ENCODE measurements at places on chromosomes 6 and 20.

DNA sequence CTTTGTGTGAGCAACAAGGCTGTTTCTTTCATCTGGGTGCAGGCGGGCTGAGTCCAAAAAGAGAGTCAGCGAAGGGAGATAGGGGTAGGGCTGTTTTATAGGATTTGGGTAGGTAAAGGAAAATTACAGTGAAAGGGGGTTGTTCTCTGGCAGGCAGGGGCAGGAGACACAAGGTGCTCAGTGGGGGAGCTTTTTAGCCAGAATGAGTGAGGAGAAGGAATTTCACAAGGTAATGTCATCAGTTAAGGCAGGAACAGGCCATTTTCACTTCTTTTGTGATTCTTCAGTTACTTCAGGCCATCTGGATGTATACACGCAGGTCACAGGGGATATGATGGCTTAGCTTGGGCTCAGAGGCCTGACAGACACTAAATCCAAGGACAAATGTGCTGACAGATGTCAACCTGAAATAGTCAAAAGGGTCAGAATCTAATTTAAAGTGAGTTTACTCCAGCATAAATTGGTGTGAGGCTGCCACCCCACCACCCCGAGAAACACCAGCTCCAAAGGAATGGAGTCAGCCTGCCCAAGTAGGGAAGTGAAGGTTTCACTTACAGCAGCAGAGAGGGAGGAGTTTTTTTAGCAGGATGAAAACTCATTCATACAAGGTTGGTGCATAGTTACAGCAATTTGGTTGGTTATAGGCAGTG is 560.0 kb upstream of the CDH4 start:
- H3K36me3 ChIP-seq = no peaks in the 10 kb centered on the region
- H3K4me1 ChIP-seq = no peaks in the 10 kb centered on the region

DNA sequence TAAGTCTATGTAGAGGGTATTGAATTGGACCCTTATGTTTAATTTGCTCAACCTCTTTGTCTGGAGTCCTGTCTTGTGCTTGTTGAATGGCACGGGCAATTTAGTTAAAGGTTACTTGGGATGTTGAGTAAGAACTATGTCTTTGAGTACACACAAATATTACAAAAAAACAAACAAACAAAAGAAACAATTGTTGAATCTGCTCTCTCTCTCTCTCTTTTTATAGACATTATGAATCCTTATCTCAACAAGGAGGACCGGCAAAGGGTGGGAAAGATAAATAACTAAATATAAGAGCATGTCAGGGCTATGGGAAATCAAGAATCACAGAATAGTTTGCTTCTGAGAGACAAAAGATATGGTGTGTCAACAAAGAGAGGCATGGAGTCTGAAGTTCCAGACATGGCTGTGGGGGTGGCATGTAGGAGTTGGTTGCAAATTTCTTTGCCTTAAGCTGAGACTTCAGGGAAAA is 608.6 kb downstream of the UTRN start:
- no peak for DNase-seq
- no peak overlapping the region for H3K27ac ChIP-seq
- no peaks in the 10 kb centered on the region for H3K4me1 ChIP-seq
- no peaks in the 10 kb centered on the region for H3K36me3 ChIP-seq
- no peaks in the 10 kb centered on the region for H3K27me3 ChIP-seq

DNA sequence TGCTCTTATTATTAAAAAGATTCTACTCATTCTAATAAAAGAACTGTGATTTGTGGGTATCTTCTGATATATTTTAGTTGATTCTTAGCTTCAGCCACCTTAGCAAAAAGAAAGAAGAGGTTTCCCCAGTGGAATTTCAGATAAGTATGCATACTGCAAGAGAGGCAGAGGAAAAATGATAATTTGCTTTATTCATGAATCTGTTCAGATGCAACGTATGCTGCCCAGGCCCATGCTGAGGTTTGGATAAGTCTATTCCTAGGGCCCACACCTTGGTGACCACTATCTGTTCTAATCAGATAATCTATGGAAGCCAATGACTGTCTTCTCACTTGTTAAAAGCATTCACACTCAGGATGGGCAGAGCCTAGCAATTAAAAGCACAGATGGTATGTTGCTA is 194.0 kb downstream of the HIVEP2 start:
- DNase-seq = no peak
- H3K4me3 ChIP-seq = no peak overlapping the region
- no peak overlapping the region for H3K27ac ChIP-seq
- H3K36me3 ChIP-seq = no peaks in the 10 kb centered on the region
- H3K27me3 ChIP-seq = no peaks in the 10 kb centered on the region

GRCh38 chr6:160851031-160851430 is 140.5 kb upstream of the MAP3K4 start:
- no peak overlapping the region for H3K4me3 ChIP-seq
- no peak for DNase-seq
- no peaks in the 10 kb centered on the region for H3K27me3 ChIP-seq
- H3K4me1 ChIP-seq = no peaks in the 10 kb centered on the region

DNA sequence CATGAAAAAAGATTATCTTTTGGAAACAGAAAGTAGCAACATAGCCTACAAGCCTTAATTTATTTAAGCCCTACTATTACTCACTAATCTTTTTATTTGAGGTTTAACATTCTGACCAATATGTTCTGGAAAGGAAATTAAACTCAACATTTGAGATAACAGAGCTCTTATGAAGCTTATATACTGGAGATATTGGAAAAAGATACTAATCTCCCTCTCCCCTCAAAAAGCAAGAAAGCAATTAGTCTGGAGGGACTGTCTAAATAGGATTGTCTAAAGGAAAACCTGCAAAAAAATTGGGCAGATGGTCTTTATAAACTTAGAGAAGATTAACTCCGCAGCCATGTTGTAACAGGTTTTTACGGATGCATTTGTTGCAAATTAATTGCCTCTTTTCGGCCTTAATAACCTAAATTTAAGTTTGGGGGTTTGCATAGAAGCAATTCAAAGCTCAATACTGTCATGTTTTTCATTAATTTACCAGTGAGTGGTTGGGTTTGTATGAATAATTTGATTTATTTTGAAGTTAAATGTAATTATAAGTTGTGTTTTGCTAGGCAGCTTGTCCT is 79.1 kb downstream of the SHLD1 start:
- H3K27ac ChIP-seq = no peak overlapping the region
- no peaks in the 10 kb centered on the region for H3K27me3 ChIP-seq
- DNase-seq = no peak
- no peaks in the 10 kb centered on the region for H3K4me1 ChIP-seq
- H3K4me3 ChIP-seq = no peak overlapping the region

GRCh38 chr6:136108361-136108945 is 141.7 kb downstream of the MTFR2 start:
- H3K27ac ChIP-seq = no peak overlapping the region
- H3K4me1 ChIP-seq = no peaks in the 10 kb centered on the region
- H3K4me3 ChIP-seq = no peak overlapping the region
- H3K27me3 ChIP-seq = 0 out of 2 replicates have a peak, but pooled peaks cover 4% of the 10 kb centered on the region
- DNase-seq = no peak

- H3K36me3 ChIP-seq = no peaks in the 10 kb centered on the region
- no peaks in the 10 kb centered on the region for H3K4me1 ChIP-seq
- no peaks in the 10 kb centered on the region for H3K27me3 ChIP-seq
- H3K27ac ChIP-seq = no peak overlapping the region
These were observed 21.9 kb upstream of the SCUBE3 start for GRCh38 chr6:35191889-35192288.

DNA sequence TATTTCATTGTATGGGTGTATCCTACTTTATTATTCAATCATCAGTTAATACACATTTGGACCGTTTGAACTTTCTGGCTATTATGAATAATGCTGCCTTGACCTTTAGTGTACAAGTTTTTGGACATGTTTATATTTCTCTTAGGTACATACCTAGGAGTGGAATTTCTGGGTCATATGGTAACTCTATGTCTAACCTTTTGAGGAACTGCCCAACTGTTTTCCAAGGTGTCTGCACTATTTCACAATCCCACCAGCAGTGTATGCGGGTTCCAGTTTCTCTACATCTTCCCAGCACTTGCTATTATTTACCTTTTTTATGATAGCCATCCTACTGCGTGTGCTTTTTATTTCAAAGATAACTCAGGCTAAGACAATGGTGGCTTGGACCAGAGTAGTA is 14.3 kb upstream of the SLC13A3 start:
- no peaks in the 10 kb centered on the region for H3K36me3 ChIP-seq
- DNase-seq = no peak
- no peak overlapping the region for H3K4me3 ChIP-seq
- no peaks in the 10 kb centered on the region for H3K4me1 ChIP-seq
- no peaks in the 10 kb centered on the region for H3K27me3 ChIP-seq

GRCh38 chr6:145278163-145278807 is 457.0 kb downstream of the EPM2A start:
- no peak overlapping the region for H3K27ac ChIP-seq
- DNase-seq = no peak
- no peak overlapping the region for H3K4me3 ChIP-seq
- no peaks in the 10 kb centered on the region for H3K27me3 ChIP-seq
- H3K4me1 ChIP-seq = no peaks in the 10 kb centered on the region

GRCh38 chr6:163721922-163722692 is 307.6 kb downstream of the QKI start:
- no peaks in the 10 kb centered on the region for H3K27me3 ChIP-seq
- H3K36me3 ChIP-seq = no peaks in the 10 kb centered on the region
- no peak overlapping the region for H3K4me3 ChIP-seq
- peaks cover 8% of the 10 kb centered on the region for H3K4me1 ChIP-seq
- no peak overlapping the region for H3K27ac ChIP-seq

DNA sequence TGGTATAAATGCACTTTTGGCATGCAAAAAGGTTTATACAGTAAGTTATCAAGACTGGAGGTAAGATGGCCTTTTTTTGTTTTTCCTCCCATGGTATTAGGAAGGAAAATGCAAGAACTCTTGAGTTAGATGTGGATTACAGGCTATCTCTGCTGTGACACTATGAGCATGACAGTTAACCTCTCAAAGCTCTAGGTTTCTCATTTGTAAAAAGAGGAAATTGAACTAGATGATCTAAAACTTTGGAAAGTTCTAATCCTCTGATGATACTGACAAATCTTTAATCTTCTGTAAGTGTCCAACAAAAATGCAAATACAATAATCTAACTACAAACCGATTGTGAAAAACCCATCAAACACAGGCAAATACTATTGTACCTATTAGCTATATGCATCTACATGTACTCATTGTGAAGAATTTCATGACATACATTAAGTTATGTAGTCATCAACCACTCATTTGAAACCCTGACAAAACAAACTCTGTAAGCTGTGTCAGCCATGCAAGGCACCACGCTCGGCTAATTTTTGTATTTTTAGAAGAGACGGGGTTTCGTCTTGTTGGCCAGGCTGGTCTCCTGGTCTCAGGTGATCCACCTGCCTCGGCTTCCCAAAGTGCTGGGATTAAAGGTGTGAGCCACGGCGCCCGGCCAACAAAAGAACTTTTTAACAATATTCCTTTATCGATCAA is 4.2 kb downstream of the CDK19 start:
- no peak overlapping the region for H3K4me3 ChIP-seq
- DNase-seq = no peak
- peaks cover 4% of the 10 kb centered on the region for H3K4me1 ChIP-seq
- H3K27ac ChIP-seq = no peak overlapping the region

DNA sequence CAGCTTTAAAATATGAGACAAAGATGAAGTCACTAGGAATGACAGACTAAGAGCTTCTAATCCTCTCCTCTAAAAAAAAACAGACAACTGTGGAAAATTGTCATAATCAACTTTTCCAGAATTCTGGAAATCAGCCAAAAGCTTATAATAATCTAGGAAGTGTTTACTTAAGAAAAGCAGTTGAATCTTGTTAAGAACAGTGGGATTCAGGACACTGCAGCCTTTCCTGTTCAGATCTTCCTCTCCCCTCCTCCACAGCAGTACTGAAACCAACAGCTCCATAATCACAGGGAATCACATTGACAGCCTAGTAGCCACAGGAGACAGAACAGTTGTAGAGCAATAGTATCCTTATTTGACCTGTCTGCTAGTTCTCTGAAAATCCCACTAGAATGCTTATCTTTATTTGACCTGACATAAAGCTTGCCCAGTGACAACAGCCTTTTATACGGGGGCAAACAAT is 41.6 kb downstream of the IBTK start:
- H3K27ac ChIP-seq = peak overlapping the region; percentile 53
- H3K4me3 ChIP-seq = no peak overlapping the region
- H3K27me3 ChIP-seq = no peaks in the 10 kb centered on the region

- H3K27me3 ChIP-seq = no peaks in the 10 kb centered on the region
These were observed 35.1 kb upstream of the TSPYL1 start for GRCh38 chr6:116314878-116315277.

DNA sequence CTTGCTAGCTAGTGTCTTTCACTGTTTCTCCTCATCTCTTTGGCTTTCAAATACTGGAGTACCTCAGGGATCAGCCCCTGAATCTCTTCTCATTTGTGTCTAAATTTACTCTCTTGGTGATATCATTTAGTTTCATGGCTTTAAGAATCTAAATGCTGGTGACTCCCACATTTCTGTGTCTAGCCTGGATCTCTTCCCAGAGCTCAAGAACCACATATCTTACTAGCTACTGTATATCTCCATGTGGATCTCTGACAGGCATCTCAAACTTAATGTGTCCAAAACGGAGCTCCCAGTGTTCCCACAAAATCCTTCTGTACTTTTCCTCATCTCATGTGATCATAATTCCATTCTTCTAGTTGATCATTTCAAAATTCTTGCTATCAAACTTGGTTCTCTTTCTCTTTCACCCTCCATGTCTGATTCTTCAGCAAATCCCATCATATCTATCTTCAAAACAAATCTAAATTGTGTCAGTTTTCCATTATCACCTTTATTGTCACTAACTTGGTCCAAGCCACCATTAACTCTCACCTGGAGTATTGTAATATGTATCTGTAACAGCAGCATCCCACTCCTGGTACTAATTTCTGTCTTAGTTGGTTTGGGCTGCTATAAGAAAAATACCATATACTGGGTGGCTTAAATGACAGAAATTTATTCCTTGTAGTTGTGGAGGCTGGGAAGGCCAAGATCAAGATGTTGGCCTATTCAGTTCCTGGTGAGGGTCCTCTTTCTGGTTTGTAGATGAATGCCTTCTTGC is 45.9 kb downstream of the CCDC170 start:
- H3K4me3 ChIP-seq = no peak overlapping the region
- no peaks in the 10 kb centered on the region for H3K27me3 ChIP-seq
- no peaks in the 10 kb centered on the region for H3K36me3 ChIP-seq

DNA sequence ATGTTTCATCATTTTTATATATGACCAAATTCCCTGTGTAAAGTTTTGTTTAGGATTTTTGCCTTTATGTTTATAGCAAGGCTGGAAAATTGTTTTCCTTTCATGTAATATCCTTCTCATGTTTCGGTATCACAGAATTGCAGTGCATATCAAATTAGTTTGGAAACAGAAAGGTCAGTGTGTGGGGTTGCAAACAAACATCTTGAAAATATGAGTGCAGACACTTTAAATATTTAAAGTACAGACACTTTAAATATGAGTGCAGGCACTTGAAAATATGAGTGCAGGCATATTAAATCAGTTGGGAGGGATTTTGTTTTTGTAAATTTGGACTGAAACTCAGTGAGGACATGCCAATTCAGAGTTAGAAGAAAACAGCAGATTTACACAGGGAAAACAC is 6.5 kb downstream of the SLPI start:
- DNase-seq = no peak
- peaks cover 30% of the 10 kb centered on the region for H3K27me3 ChIP-seq
- no peak overlapping the region for H3K4me3 ChIP-seq
- no peak overlapping the region for H3K27ac ChIP-seq
- no peaks in the 10 kb centered on the region for H3K36me3 ChIP-seq

DNA sequence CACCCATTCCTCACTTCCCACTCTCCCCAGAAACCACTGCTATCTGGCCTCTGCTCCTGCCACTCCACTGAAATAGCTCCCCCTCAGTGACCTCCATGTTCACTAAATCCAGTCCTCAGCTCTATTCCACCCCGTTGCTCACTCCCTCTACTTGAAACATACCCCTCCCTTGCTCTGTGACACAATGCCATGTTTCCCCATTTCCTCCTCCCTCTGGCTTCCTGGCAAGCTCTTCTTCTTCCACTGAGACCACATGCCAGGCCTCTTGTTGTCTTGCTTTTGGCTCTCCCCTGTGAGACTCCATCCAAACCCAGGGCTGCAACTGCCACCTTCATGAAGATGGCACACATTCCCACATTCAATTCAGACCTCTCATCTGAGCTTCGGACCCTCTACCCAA is 13.9 kb downstream of the TMEM151B start:
- no peak overlapping the region for H3K4me3 ChIP-seq
- no peaks in the 10 kb centered on the region for H3K27me3 ChIP-seq

Measured in SJCRH30 (cell line).